ENCODE measurements at places on chromosomes 1 and 21.

DNA sequence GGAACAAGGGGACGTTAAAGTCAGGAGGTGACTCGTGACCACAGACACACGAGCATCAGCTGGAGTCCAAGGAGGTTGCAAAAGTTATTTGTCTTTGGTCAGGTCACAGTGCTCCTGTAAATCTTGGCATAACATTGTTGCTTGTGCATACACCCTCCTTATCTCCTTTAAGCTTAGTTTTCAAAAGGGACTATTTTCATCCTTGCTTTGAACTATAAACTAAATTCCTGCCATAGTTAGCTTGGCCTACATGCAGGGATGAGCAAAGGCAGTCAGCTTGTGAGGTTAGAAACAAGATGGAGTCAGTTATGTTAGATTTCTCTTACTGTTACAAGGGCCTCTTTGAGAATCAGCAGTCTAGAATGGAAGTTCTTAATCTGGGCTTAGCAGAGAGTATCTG, 28.0 kb upstream of the FASLG start:
- no peak for DNase-seq

DNA sequence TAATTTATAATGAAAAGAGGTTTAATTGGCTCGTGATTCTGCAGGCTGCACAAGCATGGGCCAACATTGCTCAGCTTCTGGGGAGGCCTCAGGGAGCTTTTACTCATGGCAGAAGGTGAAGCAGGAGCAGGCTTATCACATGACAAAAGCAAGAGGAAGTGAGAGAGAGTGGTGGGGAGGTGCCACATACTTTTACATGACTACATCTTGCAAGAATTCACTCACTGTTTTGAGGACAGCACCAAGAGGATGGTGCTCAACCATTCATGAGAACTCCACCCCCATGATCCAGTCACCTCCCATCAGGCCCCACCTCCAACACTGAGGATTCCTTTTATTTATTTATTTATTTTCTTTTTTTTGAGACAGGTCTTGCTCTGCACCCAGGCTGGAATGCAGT, 5.5 kb upstream of the PLEKHM2 start:
- DNase-seq, result peak; percentile 40

DNA sequence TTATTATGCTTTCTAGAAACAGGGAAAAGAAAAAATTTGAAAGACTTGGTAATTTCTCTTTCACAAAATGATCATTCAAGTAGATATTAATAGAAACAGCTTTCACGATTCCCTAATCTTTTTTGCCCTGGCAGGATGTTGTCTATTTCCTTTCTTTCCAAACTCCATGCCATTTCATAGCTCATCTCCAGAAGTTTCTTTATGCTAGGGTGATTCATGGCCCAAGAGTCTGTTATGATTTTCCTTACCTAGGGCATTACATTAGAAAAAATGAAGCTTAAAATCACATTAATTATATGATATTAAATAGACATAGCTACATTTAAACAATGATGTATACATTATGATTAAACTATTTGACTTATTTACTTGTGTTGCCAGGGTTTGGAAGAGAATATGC, 762.1 kb downstream of the LTN1 start:
- no peak for DNase-seq

DNA sequence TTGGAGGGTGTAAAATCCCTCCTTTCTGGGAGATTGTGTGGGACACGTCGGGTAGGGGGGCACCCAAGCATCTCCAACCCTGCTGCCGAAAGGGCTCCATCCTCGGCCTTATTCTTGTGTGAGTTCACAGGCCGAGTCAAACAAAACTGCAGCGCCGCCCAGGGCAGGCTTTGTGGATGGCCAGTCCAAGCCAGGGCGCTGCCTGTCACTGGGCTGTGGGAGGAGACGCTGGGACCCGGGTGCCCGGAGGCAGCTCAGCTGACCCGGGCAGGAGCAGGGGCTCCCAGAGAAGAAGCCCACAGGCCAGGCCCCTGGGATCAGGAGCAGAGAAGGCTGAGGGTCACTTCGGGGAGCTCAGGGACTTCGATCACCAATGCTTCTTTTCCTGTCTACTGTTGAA, 31.8 kb upstream of the ARHGEF16 start:
- no peak for DNase-seq

- no peak for DNase-seq
Measured at GRCh38 chr1:16980473-16981268, at the start of gene MFAP2. Gene MFAP2 (minus strand): TSS chr1:16980620. CDS start chr1:16978273, 2,347 bp downstream.

- no peak for DNase-seq
Measured at GRCh38 chr1:94727846-94728715, 92.1 kb upstream of the SLC44A3 start.

DNA sequence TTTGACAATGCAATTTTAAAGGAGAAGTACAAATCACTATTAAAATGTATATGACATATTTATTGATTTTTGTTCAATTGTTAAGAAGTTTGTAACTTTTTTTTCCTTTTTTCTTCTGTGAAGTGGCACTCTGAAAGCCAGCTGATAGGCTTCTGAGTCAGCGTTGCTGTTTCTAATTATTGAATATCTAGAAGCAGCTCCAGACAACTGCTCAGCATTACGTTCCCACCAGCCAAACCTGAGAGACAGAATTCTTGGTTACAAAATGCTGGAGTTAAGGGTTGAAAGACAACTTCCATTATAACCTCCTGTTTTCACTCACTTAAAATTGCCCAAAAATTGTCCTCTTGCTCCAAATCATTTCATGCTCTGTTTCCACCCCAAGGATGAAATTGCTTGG, 31.4 kb upstream of the LMX1A start:
- no peak for DNase-seq

DNA sequence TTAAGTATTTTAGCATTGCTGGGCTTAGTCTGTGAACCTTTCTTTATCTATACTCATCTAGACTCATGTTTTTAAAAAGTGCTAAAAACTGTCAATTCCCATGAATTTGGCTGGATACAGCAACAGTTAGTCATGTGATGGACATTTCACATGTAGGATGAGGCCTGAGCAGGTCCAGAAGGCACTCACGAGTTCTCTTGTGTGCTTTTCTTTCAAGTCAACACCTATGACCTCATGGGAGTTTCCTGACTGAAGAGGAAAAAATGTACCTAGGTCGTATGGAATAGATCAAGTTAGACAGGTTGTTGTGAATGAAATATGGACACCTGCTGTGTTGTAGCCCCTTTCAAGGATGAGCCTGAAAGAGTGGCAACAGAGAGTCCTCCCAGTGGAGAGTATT, 394.2 kb downstream of the DUSP10 start:
- DNase-seq, result no peak

DNA sequence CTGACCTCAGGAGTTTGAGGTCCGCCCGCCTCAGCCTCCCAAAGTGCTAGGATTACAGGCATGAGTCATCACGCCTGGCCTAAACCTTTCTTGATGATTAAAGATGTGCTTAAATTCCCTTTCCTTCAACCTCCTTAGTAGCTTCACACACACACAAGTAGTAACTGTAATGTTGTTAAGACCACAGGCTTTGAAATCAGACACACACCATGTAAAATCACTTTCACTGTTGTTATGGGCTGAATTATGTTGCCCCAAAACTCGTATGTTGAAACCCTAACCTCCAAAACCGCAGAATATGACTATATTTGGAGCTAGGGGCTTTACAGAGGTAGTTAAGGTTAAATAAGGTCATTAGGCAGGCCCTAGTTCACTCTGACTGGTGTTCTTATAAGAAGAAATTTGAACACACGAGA, 180.2 kb downstream of the NR5A2 start:
- DNase-seq, result no peak

- DNase-seq, result no peak
Measured at GRCh38 chr1:115790356-115790755, 21.8 kb upstream of the CASQ2 start.

DNA sequence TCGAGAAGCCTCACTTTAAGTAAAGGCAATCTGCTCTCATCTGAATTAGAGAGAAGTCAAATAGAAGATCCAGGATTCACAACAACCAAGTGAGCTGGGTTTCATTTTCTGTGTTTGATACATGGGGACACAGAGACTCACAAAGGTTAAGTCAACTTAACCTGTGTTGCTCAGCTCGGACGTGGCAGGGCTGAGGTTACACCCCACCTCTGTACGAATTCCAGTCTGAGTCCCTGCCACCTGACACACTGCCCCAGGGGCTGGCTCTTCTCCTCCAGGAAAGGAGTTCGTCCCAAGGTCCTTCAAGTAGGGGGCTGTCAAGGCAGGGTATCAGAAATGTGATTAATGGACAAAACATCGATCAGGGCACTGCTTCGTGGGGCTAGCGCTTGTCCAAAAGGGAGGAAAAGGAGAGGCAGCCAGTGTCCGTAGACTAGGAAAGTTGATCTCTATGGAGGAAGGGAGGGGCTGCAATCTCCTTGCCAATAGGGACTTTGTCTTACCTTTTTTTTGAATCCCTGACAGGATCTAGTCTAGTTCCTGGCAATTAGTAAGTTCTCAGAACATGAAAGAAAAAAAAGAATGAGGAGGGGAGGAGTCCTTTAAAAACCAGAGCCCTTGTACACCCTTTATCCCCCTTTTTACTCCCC, 116.4 kb downstream of the CNIH3 start:
- DNase-seq, result no peak

GRCh38 chr1:209937996-209938959, at the start of gene SYT14:
Gene SYT14 (plus strand): TSS chr1:209938217. CDS start chr1:209938265, 48 bp downstream.
- no peak for DNase-seq

DNA sequence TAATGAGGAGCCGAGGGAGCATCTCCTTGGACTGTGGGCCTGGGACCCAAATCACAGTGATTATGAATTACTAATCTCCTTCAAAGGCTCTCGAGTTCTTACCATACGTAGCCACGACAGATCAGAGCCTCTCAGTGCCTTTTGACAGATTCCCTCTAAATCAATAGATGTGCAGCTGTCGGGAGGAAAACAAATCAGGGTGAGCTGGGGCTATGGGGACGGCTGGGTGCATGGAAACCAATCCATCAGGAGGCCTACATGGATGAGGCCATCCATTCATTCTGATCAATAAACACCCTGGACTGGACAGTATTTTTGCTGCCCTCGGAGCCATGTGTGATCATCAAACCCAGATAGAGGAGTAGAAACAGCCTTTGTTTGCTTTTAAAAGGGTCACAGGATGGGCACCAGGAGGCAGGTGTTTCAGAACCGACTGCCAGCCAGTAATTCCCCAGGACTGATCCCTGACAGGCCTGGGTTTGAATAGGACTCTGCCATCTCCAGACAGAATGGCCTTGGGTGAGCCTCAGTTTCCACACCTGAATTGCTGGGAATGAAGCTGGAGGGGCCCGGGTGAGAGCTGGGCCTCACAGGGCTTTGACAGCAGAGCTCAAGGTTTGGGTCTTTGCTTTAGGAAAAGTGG, 532.8 kb downstream of the MATN1 start:
- DNase-seq, result no peak

DNA sequence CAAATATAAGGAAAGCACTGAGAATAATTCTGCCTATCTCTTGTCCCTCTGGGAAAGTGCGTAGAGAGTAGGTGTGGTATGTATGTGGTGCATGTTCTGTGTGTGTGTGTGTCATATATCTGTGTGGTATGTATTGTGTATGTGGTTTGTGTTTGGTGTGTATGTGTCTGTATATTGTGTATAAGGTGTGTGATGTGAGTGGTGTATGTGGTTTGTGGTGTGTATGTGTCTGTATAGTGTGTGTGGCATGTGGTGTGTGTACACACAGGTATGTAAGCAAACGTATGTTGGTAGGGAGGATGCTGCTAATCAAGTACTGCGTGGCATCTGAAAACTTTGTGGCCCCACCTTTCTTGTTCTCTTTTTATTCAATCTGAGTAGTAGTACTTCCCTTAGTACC, 68.3 kb upstream of the LAX1 start:
- DNase-seq, result no peak

GRCh38 chr21:34936371-34936789, 112.7 kb downstream of the RUNX1 start:
- DNase-seq, result no peak

GRCh38 chr1:157566484-157567300, 14.4 kb upstream of the FCRL5 start:
- DNase-seq, result peak; percentile 47

DNA sequence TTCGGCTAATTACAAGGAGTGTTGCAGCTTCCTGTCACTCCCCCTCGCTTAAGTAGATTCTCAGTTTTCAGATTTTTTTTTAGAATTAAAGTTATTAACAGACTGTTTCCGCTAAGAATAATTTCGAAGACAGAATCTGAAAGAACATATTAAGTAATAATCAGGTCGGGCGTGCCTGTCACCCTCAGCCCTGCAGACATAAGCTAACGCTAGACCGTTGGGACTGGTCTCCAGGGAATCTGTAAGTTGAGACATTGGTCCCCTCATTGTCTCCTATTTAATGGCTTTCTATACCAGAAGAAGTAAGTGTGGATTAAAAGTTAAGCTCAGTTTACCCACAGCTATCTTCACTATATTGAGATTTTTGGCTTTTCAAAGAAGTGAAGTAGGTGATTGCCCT, 14.5 kb downstream of the NMNAT1 start:
- DNase-seq, result no peak

DNA sequence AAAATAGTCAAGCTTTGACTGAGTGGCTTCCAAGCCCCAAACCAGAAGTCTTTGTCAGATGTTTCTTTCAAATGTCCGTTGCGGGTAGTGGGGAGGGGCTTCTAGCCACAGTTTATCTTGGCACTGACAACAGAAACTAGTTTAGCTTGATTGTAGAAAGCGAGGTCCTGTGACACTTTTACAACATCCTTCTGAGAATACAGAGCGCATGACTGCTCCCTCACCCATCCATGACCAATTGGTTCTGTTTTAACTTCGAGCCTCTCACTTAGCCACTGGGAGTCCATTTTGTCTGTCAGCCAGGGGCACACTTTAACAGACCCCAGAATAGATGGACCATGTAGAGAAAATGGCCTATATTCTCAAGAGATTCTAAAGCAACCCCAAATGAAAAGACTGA, 199.2 kb upstream of the ST6GALNAC5 start:
- DNase-seq, result no peak

- DNase-seq, result no peak
Measured at GRCh38 chr1:57190898-57191297, 225.1 kb upstream of the C8B start.

DNA sequence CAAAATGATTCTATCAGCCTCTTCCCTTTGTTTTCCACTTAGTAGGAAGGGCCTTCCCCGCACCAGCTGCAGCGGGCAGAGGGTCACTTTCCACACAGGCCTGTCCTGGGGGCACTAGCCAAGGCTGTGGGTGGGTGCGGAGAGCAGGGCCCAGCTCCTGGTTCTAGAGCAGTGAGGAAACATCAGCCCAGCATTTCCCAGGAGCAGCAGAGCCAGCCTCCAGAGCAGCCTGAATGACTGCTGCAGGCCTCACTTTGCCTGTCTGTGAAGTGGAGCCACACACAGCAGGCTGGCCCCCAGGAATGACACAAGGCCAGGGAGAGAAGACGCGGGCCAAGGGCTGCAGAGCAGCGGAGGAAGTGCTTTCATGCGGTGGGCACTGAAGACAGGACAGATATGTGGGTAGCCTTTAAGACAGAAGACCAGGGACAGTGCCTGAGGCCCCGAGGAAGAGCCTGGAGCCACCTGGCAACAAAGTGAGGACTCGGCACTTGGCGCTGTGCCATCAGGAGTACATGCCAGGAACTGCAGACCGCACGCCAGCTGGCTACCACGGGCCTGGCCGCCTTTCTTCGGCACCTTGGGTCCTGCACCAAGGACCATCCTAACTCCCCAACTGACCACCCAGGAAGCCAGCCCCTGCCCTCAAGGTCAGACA, 42.0 kb downstream of the ACOT7 start:
- no peak for DNase-seq
